NCI-H510A (cell line): ENCODE measurements at places on chromosomes 6 and 20.

DNA sequence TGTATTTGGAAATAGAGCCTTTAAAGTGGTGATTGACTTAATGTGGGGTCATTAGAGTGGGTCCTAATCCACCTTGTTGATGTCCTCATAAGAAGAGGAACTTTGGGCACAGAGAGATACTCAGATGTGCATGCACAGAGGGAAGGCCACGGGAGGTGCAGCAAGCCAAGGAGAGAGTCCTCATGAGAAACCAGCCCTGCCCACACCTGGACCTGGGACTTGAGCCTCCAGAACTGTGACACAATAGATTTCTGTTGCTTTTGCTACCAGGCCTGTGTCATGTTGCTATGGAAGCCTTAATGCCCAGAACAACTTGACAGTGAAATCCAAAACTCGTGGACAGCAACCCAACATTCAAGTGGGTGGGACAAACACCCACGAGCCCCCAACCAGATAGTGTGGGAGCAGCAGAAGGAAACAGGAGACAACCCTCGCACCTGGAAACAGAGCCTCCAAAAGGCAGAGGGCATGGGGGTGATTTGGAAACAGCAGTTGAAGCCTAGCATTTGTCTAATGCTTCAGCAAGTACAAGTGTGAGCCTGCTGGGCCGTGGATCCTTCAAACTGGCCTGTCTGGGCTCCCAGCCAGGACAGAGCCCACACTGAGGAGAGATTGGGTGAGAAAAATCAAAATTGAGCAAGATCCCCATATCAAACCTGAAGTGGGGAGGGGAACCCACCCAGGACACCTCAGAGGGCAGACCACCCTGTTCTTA, 201.0 kb upstream of the CST7 start:
- no peak for DNase-seq

DNA sequence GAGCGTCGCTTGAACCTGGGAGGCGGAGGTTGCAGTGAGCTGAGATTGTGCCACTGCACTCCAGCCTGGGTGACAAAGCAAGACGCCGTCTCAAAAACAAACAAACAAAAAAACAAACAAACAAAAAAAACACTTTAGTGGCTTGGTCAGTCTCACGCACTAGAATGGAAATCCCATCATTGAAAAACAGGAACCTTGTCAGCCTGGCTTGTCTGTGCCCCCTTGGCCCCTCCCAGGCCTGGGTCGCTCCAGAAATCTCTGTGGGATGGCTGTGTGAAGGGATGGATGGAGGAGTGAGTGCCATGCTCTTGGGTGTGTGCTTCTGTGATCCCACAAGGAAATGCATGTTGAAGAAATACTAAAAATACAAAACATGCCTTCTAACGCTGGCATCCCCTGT, 20.9 kb upstream of the NAA20 start:
- DNase-seq = no peak

DNA sequence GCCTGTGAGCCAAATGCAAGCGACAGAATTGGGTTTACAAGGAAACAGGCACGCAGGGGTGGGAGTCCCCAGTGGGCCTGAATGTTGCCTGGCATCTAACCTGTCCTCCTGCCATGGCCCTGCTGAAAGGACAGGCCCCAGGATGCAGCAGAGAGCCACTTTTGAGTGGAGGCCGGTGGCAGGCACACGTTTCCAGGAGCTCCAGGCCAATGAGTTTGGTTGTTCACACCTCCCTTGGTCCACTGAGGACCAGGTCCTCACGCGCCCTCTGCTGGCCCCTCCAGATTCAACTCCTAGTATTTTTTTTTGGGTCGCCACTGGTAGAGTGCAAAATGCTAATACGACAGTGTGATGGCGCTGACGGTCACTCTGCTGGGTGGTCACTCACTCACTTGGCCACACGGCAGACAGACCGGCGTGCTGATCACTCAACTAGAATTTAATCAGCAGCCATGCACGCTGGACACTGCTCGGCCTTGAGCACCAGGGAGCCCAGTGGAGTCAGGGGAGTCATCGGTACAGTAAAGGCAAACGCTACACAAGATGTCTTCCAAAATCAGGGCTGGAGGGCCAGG, 81.7 kb upstream of the NFATC2 start:
- DNase-seq = peak; percentile 13

- DNase-seq = no peak
Observed at GRCh38 chr20:46060301-46060881, 29.4 kb downstream of the NCOA5 start.

DNA sequence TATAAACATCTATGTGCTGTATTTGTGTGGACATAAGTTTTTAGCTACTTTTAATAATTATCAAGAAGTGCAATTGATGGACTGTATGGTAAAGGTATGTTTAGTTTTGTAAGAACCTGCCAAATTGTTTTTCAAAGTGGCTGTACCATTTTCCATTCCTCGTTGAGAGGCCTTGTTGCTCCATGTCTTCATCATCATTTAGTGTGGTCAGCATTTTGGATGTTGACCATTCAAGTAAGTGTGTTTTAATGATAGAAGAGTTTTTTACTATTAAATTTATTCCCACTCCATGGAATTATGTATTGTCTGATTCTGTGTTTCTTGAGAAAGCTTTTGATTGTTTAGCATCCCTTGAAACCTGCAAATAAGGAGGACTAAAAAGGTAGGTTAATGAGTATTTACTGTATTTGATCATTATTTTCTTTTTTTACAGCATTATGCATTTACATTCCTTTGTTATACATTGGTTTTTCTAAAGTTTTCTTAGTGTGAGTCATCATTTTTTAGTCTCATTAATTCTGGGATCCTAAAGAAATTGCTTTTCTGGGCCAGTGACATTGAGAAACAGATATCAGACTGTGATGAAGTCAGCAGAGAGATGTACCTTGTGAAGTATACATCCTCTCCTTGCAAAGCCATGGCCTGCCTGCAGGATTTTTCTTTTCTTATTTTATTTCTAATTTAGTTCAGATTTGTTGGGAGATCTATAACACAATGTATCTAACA, 312.8 kb upstream of the PTCHD4 start:
- no peak for DNase-seq

DNA sequence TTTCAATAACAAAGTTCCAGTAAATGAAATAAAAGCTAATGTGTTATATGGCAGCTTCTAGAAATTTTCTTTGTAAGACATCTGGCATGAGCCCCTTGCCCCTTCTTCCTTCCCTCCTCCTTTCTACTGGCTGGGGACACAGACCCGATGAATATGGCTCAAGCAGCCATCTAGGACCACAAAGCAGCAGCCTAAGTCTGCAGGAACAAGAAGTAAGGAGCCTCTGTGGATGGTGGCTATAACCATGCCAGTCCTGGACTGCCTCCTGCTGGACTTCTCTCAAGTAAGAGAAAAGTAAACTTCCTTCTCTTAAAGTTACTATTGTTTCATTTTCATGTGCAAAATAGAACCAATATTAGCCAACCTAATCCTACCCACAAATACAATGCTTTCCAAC, 114.9 kb upstream of the DST start:
- no peak for DNase-seq

GRCh38 chr20:44897133-44897532, 11.6 kb downstream of the YWHAB start:
- no peak for DNase-seq

GRCh38 chr6:151243481-151243880, 3.7 kb downstream of the AKAP12 start:
- DNase-seq = no peak
